ENCODE measurements at places on chromosomes 7 and 10.

- no peak for DNase-seq
Observed at GRCh38 chr10:64067009-64067606, 545.9 kb downstream of the REEP3 start.

- DNase-seq: no peak
Observed at GRCh38 chr7:55105952-55106351, 87.1 kb downstream of the EGFR start.

- no peak for DNase-seq
Observed at GRCh38 chr7:126608339-126608776, 644.4 kb downstream of the GRM8 start.

DNA sequence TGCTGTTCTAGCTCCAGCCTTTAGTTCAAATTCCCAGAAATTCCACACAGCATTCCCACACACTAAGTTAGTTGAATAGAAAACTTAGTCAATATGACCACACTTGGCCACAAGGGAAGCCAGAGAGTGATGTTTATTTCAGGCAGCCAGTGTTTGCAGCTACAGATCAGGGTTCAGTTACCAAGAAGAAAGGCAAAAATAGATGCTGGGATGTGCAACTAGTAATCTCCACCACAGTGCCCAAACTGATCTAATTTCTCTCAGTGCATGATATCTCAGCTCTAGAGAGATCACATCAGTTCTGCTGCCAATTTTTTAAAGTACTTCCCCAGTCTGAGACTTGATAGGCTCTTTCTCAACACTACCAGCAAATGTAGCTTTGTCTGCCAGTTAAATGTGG, 17.6 kb downstream of the SLF2 start:
- no peak for DNase-seq

DNA sequence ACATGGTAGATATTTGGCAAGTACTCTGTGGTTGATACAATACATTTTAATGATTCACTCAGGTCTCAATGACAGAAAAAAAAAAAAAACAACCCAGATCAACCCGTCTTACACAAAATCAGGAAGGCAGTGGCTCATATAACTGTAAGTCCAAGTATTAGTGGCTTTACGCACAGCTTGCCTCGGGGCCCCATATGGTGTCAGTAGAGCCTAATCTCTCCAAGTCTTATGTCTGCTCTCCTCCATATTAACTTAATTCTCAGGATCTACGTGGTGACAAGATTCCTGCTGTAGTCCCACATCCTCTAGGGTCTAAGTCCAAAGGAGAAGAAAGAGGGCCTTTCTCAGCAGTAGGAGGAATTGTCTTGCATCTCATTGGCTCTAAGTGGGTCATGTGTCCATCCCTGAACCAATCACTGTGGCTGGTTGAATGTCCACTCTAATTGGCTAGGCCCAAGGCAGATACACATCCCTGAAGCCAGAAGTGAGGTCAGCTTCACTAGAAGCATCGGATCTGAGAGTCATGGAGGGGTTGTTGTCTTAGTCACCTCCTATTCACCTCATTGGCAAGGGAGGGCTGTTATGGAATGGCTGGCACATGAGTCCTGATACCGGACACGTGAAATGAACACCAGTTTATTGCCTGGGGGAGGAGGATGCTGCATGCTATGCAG, 20.5 kb upstream of the PLPP4 start:
- DNase-seq: no peak

DNA sequence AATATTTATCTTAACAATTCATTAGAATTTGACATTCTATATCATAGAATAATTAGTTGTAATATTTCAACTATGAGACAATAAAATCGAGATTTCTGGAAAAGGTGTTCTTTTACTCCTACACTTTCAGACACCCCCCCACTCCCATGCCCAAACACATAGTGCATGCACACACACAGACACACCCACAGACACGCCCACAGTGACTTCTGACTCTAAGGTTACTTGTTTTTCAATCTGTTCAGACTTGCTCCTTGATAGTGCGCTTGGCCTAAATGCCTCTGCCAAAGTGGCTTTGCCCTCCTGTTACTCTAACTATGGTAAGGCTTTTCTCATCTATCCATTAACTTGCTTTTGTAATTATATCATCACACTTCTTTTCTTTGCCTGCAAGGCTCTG, 144.0 kb upstream of the PPP1R3A start:
- no peak for DNase-seq

- DNase-seq: no peak
Observed at GRCh38 chr7:14092331-14092730, 102.9 kb upstream of the ETV1 start.

DNA sequence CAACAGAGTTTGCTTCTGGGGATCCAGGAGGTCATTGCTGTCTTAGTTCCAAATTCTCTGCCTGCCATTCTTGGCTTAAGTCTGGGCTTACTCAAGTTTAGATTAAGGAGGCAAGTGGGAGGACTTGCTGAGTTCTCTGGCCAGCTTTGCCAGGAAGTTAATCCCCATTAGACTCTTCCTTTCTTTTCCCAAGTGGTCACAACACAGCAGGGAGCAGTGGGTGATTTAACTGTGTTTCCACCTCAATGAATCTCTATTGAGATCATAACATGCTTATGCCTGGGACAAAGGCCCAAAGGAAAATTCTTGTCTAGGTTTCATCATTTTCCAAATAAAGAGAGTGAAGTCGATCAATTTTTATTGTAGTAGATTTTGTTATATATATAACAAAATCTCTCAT, 1159.6 kb downstream of the SORCS3 start:
- DNase-seq: no peak

GRCh38 chr7:103715376-103716120, 269.5 kb upstream of the SLC26A5 start:
- no peak for DNase-seq

Data from AG10803 (cell line).